Muscle of leg (tissue), 16 donors: ENCODE measurements at places on chromosomes 4 and X. TPM values are rescaled to one million over a fixed set of nuclear protein-coding genes. Genes with fewer than 3 reads are reported as not detected.

Gene ARHGAP24
- total RNA-seq = 66.1 TPM

Gene PAK3
- total RNA-seq = 8.0 TPM

Gene CFAP47
- total RNA-seq = under 0.01 TPM

Gene YIPF7
- 2.8 TPM for total RNA-seq

DNA sequence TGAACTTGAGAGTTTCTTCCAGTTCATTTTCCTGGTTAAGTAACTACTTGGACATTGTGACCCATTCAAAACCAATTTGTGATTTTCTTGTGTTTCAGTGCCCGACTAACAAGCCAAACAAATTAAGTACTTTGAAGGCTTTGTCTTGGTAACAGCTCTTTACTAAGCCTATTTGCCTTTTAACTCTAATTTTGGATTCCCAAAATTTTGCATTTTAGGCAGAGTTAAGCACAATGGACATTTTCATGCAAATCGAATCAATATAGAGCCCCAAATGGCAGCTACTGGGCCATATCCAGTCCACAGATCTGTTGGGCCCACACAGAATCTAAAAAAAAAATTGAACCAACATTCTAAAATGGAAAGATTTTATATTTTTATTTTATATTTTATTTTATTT is 31.4 kb upstream of the CHRNA9 start:
- no peak for DNase-seq

Gene NLGN4X
- 3.1 TPM for total RNA-seq

DNA sequence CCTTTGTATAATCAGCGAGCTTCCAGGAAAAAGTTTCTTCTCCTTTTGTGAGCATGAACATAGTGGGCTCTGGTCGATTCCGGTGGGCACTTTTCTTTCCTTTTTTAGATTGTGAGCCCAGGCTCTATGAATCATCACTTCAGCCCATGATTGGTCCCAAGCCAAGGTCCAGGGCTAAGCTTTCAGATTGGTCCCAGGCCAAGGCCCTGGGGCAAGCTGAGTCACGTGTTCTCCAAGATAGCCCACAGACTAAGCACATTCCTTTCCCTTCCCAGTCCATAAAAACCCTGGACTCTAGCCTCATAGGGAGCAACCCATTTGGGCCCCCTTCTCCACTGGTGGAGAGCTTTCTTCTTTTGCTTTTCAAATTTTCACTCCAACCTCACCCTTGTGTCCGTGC is 430.5 kb downstream of the NAP1L3 start:
- no peak for DNase-seq

DNA sequence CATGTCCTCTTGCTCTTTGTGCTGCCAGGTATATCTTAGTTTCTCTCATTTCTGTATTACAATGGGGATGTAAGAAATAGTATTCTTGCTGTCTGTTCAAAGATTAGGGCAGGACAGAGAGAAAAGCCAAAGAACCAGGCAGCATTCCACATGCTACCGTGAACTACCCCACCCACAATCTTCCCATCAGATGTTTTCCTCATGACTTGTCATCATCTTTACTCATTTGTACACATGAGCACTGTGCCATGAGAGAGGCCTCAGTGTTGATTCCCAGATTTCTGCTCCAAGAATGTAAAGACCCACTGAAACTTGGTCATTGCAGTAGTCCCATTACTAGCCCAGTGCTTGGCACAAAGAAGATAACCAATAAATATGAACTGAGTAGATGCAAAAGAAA is 354.6 kb upstream of the RASGEF1B start:
- no peak for DNase-seq

DNA sequence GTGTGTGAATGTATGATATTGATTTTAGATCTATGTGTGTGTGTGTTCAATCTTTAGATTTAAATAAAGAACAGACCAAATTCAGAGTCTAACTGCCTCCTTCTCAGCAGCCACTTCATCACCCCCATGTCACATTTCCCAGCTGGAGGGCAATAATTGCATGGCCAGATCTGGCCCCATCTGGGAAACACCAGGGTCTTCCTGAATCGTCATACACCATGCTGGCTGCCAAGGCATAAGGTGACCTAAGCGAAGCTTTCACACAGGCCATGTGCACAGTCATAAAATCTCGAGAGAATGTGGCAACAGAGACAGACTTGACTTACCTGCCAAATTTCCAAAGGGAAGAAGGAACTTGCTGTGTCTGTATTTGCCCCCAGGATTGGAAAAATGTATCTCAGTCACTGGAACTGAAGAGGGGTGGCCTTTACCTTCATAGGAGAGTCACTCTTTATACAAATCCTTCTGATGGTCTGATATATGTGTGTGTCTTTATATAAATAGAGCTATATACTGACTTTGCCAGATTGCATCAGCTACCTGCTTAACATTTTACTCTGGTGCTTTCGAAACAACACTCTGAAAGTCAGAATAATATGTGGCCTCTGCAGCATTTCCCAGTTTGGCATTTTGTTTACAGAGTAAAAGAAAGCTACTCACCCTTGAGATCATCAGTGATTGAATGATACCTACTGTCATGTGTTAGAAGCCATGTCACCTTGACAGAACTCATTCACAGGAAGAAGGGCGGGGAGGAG is at the start of gene PLAC1:
PLAC1 (minus strand) TSS at position 470 of the 758 bp plus-strand sequence. CDS start 91,789 bp downstream, outside the sequence.
- no peak for DNase-seq

Gene CENPVL1
- not detected for total RNA-seq

GRCh38 chrX:1554469-1555210 is 17.7 kb upstream of the P2RY8 start:
- DNase-seq = no peak

DNA sequence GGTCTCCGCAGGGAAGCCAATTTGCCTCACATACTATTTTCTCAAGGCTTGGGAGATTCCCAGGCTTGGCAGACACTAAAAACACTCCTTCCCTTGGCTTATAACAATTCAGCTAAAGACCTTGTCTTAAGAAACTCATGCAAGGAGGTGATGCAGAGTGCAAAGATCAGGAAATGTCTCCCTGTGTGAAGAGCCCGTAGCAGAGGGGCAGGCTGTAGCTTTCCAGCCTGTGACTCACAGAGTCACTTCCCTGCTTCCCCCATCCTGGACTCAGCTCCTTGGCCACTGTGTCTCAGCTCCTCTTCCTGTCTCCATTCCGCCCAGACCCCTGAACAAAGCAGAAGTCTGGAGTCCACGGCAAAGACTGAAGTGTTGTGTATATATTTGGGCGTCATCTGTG is 56.1 kb downstream of the KDR start:
- no peak for DNase-seq

Gene SYTL4
- 3.0 TPM for total RNA-seq

Gene EGFL6
- 86.4 TPM for total RNA-seq

DNA sequence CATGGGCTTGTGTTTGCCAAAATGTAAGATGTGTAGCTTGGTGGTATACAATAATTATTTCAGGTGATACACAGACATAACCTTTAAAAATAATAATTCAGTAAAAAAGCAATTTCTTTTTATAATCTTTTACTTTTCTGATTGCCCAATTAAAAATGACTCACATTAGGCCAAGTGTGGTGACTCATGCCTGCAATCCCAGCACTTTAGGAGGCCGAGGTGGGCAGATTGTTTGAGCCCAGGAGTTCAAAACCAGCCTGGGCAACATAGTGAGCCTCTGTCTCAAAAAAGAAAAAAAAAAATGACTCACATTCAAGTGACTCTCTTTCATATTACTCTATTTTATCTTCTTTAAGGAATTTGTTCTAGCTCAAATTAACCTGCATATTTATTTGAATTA is 449.4 kb upstream of the HTR2C start:
- DNase-seq = no peak

Gene SGMS2
- 14.8 TPM for total RNA-seq
